Naive B cell (primary cell): ENCODE measurements at places on chromosomes 12 and 14.

DNA sequence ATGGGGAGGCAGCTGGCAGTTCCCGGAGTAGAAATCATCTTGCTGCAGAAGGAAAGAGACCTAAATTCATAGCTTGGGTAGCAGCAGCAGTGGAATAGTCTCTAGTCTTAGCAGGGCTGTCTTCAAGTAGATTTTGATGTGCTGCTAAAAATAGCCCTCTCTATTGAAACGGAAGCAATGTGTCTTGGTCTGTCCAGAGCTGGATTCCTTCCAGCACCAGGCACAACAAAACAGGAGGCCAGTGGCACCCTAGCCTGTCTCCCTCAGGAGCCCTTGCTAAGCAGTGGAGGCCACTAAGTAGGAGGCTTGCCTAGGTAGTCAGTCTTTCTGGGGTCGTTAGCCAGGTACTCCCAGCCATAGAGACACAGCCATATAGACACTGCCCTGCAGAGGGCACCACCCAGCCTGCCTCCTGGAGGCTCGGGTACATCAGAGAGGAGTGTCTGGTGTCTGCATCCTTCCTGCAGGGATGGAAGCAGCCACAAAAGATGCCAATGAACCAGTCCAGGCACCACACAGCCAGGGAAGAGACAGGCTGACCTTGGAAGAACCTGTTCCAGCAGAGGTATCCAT lies 97.5 kb downstream of the CRACR2A start:
- no peak for DNase-seq

- peak; percentile 89 for DNase-seq
Observed at GRCh38 chr12:55929306-55929791, 1.6 kb upstream of the DGKA start.

DNA sequence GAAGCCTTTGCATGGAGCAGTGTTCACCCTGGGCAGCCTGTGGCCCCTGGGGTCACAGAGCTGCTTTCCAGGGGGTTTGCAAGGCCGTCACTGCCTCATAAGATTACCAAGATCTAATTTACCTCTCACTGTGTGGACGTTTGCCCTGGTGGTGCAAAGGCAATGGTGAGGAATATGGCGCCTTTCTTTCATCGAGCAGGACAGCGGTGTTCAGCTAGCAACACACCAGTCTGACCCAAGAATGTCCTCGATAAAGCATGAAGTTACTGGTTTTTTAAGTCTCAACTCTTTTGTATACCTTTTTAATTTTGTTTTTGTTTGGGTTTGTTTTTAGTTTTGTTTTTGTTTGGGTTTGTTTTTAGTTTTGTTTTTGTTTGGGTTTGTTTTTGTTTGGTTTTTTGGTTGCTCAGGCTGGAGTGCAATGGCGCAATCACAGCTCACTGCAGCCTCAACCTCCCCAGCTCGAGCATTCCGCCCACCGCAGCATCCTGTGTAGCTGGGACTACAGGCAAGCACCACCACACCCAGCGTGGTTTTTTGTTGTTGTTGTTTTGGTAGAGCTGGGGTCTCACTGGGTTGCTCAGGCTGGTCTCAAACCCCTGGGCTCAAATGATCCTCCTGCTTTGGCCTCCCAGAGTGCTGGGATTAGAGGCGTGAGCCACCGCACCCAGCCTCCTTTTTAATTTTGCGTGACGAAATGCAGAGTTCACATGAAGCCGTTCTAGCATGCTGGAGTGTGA lies 57.9 kb downstream of the PPP2R5C start:
- no peak for DNase-seq

DNA sequence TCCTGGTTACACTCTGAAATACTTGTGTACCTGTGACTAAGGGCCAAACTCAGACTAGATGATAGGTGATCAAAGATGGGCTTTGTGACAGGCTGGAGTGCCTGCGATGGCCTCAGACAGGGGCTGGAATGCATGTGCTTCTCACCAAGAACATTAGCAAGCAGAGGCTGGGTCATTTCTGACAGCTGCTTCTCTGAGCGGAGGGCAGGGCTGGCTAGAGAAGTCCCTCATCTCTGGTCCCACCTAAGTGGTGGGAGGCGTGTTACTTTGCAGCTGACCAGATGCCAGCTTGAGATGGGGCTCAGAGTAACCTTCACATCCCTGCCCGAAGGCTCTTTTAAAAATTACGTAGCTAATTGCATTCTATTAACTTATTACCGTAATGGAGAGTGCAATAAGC lies 106.8 kb upstream of the RTL1 start:
- DNase-seq, result no peak

DNA sequence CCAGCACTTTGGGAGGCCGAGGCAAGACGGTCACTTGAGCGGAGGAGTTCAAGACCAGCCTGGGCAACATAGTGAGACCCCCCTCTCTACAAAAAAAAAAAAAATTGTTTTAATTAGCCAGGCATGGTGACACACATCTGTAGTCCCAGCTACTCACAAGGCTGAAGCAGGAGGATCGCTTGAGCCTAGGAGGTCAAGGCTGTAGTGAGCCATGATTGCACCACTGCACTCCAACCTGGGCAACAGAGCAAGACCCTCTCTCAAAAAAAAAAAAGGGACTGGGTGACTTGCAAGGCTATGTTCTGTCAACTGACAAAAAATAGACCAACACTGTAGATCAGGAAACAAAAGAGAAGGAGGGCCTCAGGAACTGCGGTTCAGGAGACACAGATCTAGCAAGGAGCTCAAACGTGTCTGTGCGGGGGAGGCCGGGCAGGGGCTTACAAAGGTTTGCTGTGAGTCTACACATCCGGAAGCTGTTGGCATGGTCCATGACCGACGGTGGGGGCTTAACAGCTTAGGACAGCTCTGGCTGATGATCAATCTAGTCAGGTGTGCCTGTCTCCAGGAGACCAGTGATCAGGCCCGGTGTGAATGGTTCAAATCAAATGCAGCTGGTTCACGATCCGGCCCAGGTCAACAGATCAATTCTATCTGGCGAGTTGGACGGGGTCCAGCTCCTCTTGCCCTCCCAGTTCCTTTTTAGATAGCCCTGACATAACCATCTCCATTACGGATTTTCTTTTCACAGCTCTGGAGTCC lies 31.7 kb upstream of the INF2 start:
- peak; percentile 92 for DNase-seq

- no peak for DNase-seq
Observed at GRCh38 chr12:56803750-56804149, 40.6 kb downstream of the HSD17B6 start.

DNA sequence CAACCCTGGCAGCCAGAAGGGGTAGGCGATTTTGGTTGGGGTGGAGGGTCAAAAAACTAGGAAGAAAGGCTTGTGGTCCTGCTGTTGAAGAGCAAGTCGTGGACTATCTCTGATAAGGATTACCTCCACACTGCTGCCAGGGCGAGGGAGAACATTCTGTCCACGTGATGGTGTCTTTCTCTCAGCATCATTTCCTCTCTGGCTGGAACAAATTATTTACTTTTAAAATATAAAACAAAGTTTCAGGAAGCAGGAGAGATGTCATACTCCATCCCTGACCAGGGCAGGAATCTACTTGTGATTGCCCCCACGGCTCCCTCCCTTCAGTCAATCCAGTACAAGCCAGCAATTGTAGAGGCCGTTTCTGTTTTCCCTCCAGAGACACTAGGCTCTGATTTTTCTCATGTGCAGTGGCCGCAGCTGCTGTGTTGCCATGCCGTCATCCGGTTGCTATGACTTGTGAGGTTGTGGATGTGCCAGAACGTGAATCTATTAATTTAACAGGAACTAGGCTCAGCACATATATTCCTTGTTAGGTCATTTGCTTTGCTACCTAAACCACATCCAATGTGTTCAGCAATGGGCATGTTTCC lies 61.5 kb upstream of the PTGR2 start:
- no peak for DNase-seq

DNA sequence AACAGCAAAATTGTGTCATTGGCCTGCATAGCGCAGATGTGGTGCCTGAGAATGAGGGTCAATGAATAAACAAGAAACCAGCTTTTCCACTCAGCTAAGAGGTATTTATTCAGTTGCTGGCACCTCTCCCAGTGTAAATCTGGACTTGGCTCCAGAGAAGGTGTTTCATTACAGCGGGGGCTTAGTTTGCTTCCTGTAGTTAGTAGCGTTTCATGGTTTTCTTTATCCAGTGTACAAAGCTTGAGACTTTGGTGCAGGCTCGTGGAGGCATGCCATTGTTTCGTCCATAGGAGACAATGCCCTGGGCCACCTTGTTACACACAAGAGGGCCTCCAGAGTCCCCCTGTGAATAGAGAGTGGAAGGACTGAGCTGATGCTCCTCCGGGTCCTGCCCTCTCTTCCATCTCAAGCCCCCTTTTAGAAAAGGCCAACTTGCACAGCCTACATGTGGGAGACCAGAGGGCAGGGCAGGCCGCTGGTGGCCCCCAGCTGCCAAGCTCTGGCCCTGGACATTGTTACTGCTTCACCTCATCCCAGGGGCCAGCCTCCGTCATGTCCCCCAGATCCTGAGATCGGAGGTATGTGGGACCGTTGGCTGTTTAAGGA lies 3.0 kb downstream of the GZMB start:
- no peak for DNase-seq

DNA sequence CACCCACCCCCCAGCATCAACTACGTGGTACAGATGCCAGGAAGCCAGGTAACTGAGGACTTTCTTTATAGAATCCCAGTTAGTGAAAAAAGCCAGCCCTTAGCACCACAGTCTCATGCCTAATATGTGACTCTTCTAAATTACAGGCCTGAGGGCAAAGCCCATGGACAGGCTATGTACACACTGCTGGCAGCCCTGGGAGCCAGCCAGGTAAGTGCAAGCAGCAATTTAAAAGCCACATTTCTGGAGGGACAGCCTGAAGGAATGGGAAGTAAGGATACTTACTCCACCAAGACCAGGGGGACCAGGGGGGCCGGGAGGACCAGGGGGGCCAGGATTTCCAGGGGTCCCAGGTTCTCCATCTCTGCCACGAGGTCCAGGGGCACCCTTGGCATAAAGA lies 7.0 kb downstream of the COL2A1 start:
- DNase-seq, result no peak

DNA sequence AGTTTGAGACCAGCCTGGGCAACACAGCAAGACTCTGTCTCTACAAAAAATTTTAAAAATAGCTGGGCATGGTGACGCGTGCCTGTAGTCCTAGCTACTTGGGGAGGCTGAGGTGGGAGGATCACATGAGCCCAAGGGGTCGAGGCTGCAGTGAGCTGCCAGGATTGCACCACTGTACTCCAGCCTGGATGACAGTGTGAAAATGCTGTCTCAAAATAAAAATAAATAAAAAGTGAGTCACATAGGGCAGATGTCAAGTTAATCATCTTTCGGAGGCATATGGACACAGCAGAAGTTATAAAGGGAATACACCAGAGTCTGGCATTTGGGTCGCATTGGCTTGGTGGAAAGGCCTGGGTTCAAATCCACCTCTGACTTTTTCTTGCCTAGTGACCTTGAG lies 92.7 kb downstream of the PHETA1 start:
- DNase-seq, result no peak

DNA sequence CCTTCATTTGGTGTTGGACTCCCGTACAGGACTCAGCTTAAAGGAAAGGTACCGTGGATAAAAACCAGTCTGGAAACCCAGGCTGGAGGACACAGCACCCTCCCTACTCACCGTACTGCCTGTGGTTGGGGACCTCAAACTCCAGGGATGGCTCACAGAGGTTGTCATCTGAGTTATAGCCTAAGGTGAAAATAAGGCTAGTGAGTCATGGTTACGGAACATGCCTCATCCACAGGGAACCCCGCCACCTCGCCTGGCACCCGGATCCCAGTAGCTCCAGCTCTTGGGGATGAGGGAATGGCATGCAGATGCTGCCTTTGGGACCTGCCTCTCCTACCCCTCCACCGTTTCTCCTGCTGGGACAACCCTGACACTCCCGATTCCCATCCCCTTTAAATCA lies 36.8 kb upstream of the GPR68 start:
- no peak for DNase-seq

- DNase-seq, result peak; percentile 31
Observed at GRCh38 chr12:117155278-117156060, 34.8 kb downstream of the FBXO21 start.

DNA sequence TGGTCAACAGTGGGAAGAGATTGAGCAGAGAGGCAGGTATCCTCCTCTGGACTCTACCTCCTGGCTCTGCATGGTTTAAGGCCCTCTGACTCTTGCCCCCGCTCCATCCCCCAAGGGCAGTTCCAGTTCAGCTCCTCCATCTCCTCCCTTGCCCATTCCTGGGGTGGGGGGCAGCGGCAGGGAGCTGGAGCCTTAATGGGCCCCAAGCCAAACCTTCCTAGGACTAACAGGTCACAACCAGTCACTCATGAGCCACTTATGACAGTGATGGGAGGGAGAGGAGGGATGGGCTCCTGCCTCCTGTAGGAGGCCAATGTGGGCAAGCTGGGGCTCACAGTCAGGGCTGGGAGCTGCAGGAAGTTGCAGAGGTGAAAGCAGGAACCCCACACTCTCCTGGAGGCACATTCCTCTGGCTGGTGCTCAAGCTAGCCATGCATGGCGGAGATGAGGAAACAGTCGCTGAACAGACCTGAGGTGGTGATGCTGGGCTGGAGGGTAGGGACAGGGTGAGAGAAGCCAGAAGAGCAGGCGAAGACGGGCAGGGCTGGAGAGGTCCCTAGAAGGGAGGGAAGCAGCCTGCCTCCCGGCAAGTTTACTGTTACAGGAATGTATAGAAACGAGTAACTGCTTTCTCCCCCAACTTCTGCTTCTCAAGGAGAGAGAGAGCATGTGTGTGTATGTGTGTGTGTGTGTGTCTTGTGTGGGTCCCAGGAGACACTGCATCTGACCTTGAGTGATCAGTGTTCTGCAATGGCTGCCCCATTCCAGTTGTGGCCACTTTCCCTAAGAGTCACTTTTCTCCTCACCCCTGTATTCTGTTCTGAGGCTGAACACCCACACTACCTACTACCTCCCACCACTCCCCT lies 5.0 kb upstream of the RAPGEF3 start:
- DNase-seq, result no peak

- no peak for DNase-seq
Observed at GRCh38 chr12:2792671-2793500, 1.9 kb upstream of the FKBP4 start.

DNA sequence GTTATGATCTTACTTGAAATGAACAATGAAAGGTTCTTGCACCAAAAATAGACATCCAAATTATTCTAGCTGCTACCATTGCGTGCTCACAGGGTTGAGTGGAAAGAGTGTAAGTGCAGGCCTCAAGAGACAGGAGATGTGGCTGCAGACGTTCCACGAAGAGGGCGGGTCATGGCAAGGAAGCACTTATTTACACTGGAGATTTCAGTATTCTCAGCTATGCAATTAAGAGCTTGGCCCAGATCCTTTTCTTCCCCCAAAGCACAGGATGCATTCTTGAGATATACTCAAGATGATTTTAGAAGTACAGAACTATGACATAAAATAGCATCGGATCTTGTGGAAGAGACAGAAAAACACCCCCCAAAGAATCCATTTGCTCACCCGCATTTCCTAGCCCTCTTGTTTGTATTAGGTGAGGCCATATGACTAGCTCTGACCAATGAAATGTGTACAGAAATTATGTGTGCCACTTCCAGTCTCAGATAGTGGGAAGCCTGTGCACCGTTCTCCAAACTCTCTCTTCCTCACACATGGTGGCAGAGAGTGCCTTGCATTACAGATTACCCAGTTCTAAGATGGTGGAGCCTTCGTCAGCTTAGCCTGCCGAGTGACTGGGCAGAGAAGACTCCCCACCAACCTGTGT lies 261.4 kb downstream of the TTC8 start:
- no peak for DNase-seq
